ENCODE measurements at places on chromosomes 6 and 20.

DNA sequence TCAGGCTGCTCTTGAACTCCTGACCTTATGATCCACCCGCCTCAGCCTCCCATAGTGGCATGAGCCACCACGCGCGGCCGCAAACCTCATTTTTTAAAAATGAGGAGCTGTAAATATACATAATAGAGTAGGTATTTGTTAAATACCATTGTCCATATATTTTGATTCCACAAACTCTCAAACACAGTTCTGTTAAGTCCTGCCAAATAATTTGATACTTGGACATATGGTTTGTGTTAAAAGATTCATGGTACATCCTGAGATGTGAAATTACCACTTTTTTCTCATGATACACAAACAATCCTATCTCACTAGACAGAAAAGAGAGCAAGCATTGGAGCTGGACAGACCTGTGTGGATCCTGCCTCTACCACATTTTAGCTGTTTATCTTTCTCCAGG, 334.1 kb upstream of the KCNQ5 start:
- DNase-seq = no peak

DNA sequence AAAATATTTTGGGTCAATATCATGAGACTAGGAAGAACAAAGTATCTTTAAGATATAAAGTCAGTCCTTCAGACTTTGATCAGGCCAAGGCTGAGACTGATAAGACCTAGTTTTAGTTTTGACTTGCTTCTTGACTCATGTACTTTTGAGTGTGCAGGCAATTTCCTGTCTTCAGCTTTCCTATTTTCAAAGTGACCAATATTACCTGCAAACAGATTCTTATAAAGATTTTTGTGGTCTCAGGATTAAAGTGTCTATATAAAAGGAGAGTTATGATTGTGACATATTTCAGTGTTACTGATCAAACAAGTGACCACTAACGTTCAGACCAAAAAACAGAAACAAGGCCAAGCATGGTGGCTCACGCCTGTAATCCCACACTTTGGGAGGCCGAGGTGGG, 36.0 kb upstream of the AKIRIN2 start:
- no peak for DNase-seq

DNA sequence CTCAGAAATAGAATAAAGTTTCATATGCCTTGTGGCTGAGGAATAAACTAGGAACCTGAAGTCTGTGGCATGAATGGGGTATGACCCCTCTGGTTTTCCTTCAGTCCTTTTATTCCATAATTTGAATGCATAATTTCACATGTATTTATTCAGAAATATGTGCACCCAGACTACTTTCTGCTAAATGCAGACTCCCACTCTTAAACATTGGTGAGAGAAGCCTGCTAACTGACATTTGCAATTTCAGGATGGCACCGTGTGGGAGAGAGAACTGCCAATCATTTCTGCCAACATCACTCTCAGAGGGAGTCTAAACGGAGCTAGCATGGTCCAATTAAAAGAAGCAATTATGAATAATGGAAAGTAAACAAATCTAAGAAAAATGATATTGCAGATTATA, 141.3 kb downstream of the ADGRB3 start:
- no peak for DNase-seq

GRCh38 chr6:36593569-36594028, 563 bp upstream of the SRSF3 start:
- no peak for DNase-seq

- DNase-seq = no peak
Observed at GRCh38 chr6:41607736-41608135, 30.5 kb upstream of the MDFI start.

Data from activated CD8-positive, alpha-beta memory T cell treated with anti-CD3 and anti-CD28 coated beads for 48 hours (primary cell).